ENCODE measurements at places on chromosomes 5 and 9.

DNA sequence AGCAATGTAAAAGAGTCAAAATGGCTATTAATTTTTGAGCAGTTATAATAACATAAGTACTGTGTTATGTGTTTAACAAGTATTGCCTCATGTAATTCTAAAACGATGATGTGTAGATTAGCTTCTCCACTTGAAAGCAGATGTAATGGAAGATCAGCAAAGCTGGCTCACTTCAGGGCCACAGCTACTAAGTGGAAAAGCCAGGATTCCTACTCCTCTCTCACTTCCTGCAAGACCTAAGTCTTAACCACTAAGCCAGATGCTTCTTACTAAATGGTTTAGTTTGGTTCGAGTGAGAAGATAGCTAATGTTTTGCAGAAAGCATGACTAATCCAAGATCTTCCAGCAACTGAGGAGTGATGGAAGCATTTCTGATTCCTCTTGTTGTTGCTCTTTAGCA, 15.7 kb upstream of the TNC start:
- peak; percentile 57 for DNase-seq

DNA sequence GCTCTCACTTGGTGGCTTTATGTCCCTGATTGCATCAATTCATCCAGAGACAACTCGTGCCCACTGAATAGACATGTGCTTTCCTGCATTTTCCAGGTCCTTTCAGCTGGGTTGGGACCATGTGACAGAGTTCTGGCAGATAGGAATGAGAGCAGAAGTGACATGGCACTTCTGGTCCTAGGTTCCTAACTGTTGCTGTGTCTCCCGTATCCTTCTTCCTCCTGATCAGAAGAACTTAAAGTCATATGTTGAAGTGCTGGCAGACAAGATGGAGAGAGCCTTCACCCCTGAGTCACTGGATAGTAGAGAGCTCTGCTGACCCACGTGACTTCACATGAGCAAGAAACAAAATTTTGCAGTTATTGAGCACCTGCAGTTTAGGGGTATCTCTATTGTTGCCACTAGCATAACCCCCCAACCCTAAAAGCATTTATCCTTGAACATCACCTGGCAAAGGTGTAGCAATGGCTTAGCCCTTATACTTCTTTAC, 80.0 kb downstream of the NREP start:
- no peak for DNase-seq

- no peak for DNase-seq
These were observed 1227.7 kb upstream of the WWC1 start for GRCh38 chr5:167063788-167064187.

GRCh38 chr5:58641533-58641932, 58.7 kb downstream of the RAB3C start:
- no peak for DNase-seq

- DNase-seq: no peak
These were observed 59.4 kb downstream of the GIN1 start for GRCh38 chr5:103060424-103060954.

- DNase-seq: no peak
These were observed 60.3 kb downstream of the ADCY2 start for GRCh38 chr5:7456206-7456605.

DNA sequence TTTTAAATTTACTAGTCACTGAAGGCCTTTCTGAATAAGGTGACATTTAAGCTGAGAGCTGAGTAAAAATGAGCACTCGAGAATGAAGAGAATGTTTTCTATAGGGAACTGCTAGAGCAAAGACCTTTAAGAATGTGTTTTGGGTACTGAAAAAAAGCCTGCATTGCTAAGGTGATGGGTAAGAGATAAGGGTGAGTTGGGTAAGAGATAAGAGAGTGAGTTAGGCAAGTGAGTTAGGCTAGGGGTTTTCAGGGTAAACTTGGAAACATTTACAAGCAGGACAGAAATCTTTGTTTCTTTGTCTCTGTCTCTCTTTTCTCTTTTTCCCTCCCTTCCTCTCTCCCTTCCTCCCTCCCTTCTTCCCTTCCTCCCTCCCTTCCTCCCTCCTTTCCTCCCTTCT, 5.6 kb downstream of the RAD23B start:
- DNase-seq: no peak

DNA sequence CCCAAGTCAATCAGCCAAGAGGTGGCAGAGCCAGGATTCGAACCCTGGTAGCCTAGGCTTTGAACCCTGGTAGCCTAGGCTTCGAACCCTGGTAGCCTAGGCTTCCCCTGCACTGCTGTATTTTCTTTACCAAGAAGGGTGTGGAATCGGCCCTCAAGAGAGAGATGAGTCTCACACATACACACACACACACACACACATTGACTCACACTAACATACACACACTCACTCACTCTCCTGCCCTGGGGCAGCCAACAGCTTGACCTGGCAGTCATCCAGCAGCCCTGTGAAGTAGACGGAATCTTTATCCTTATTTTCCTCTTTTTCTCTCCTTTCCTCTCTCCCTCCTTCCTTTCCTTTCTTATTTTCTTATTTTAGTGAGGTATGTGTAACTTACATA, 55.4 kb upstream of the RPL26L1 start:
- DNase-seq: peak; percentile 74

- DNase-seq: no peak
These were observed 168.4 kb downstream of the TSSK1B start for GRCh38 chr5:113266227-113266912.

DNA sequence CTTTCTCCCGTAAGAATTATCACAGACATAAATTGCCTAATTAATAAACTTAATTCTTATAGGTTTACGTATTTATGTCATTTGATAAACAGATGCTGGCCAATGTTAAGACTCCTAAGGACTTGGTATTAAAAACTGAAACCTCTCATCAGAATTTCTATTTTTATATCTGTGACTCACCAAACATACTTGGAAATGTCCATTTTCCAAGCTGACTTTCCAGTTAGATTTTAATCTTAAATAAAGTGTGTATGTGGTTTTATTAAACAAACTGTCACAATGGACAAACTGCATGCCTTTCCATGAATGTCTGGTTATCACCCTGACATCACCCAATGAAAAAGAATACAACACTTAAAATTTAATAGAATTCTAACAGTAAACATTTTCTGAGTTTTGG, 12.6 kb upstream of the COL23A1 start:
- no peak for DNase-seq

DNA sequence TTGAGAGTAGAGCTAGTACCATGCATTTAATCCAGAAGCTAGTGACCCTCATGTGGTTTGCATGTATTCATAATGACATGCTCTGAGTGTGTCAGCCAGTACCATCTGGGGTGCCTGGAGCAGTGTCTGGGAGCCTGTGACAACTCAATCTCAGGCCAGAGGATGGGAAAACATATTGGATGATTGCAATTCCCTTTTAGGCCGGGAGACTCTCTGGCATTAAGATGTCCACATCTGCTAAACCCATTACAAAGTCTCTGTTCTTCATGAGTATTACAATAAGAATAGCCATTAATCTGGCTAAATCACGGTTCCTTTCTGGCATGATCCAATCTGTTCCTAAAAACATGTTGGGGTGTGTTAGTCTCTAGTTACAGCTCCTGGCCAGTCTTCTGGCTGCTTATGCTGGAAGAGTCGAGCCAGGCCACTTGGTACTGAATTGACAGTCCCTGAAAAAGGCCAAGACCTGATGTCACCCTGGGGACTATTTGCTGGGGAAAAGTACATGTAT, 475.7 kb downstream of the ENC1 start:
- DNase-seq: no peak

GRCh38 chr9:5392285-5392684, 45.4 kb downstream of the PLGRKT start:
- no peak for DNase-seq

DNA sequence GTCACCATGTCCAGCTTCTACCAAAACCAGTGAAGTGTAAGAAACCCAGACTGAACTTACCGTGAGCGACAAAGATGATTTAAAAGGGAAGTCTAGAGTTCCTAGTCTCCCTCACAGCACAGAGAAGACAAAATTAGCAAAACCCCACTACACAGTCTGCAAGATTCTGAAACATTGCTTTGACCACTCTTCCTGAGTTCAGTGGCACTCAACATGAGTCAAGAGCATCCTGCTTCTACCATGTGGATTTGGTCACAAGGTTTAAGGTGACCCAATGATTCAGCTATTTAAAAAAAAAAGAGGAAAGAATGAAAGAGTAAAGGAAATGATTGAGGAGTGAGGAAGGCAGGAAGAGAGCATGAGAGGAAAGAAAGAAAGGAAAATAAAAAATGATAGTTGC, 19.8 kb downstream of the IL7R start:
- no peak for DNase-seq

DNA sequence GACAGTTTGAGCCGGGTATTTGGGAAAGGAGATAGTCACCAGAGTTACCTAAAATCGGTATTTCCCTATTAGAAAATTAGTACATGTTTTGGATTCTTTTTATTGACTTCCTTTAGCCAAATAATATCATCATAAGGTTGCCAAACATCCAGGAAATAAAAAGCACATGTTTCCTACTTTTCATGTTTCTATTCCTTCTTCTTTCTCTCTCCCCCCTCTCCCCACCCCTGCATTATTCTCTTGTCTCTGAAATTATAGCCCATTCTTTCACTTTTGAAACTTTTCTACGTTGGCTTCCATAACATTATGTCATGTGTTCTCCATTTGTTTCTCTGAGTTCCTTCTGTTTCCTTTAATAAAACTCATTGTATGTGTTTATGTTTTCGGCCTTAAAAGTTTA, 161.9 kb downstream of the ALDH1A1 start:
- no peak for DNase-seq

DNA sequence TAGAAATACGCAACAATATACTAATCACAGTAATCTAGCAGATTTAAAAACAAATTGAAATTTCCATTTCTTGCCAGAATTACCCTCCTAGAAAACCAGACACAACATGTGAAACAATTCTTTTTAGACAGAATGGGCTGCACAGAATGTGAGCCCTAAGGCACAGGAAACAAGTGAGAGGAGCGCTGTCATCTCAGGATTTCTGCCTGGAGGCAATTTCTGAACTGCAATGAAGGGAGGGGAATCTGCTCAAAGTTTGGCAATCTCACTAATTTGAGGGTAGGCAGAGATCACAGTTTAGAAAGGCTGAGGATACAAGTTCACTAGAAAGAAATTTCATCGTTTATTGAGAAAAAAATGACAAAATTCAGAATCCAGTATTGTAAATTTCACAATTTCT, 70.3 kb downstream of the INIP start:
- no peak for DNase-seq

GRCh38 chr9:101433229-101433628, 2.3 kb downstream of the ALDOB start:
- DNase-seq: no peak

Data from AG09319 (cell line).